Fibroblast of pulmonary artery (primary cell): ENCODE measurements at places on chromosomes 12 and 14.

GRCh38 chr12:91335699-91336098 is 153.1 kb upstream of the DCN start:
- no peak for DNase-seq

DNA sequence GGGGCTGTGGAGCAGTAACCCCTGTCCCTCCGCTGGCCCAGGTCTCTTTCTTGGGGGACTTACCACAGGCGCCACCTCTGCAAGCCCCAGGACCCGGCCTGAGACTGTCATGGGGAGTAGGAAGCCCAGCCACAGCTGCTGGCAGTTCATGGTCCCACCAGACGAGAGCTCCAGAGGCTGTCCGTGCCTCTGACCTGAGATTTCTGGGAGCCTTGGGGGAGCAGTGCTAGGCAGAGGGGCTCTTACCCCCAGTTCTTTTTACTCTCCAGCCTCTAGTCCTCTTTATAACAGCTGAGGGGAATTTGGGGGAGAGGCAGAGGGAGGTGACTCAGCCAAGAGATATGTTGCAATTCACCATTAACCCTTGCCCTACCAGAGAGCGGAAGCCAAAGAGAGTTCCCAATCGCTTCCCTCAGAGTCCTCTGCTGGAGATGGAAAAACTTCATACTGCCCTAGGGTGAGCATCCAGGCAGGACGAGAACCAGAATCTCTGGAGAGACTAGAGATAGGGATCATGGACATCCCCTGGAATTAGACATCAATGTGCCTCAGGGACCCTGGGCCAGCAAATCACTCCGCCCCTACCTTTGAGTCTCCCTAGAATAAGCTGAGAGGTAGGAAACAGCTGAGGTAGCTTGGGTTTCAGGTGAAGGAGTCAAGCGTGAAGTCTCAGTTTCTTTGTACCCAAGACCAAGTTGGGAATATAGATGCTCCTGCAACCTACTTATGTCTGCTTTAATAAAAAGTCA is at the start of gene MMP19:
Gene MMP19, minus strand, starts transcription at position 256 of the 749 bp plus-strand sequence. Its CDS starts 106 bp downstream, at position 150.
- DNase-seq, result peak; percentile 89

DNA sequence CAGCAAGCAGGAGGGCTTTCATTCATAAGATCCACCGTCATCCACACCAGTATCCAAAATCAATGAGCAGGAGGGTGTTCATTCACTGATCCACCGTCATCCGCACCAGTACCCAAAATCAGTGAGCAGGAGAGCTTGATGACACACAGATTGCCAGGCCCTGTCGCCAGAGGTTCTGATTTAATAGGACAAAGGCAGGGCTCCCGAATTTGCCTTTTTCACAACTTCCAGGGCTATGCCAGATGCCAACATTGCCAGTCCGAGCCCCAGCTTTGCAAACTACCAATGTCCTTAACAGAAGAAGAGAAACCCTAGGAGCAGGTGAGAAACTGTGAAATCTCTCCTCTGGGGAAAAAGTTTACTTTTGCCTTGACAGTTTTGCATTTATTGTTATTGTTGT is 115.0 kb downstream of the SLC15A4 start:
- DNase-seq, result no peak

DNA sequence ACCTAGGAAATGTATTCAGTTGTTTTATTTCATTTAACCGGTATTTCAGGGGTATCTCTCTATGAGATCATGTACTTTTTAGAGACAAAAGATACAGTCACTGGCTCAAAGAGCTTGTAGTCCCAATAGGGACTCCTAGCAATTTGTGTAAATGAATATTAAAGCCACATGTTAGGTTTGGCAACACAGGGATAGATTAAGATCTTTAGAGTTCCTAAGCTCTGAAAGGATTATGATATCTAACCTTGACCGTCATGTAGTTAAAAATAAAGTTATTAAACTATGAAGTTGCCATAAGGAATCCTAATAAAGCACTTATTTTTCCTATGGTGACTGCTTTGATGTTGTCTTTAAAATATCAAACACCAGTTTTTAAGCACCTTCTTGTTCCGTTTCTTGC is 100.4 kb upstream of the FGD4 start:
- no peak for DNase-seq

DNA sequence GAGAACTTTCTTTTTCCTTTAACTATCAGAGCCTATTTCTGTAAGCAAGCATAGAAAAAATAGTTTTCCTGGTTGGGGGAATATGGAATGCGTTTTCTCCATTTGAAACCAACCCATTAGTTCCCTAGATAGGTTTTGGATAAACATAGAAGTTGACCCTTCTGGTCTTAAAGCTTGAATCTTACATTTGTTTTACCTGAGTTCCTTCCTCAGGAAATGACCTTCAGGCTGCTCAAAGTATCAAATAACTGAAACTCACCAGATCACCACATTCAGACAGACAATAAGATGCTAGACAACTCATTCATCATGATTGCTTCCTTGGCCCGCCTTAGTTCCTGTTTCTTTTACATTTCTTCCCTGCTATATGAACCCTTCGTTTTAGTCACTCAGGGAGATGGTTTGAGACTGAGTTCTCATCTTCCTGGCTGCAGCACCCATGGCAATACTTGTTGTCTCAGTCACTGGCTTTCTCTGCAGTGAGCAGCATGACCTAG is 52.2 kb downstream of the LRP6 start:
- DNase-seq, result peak; percentile 19

DNA sequence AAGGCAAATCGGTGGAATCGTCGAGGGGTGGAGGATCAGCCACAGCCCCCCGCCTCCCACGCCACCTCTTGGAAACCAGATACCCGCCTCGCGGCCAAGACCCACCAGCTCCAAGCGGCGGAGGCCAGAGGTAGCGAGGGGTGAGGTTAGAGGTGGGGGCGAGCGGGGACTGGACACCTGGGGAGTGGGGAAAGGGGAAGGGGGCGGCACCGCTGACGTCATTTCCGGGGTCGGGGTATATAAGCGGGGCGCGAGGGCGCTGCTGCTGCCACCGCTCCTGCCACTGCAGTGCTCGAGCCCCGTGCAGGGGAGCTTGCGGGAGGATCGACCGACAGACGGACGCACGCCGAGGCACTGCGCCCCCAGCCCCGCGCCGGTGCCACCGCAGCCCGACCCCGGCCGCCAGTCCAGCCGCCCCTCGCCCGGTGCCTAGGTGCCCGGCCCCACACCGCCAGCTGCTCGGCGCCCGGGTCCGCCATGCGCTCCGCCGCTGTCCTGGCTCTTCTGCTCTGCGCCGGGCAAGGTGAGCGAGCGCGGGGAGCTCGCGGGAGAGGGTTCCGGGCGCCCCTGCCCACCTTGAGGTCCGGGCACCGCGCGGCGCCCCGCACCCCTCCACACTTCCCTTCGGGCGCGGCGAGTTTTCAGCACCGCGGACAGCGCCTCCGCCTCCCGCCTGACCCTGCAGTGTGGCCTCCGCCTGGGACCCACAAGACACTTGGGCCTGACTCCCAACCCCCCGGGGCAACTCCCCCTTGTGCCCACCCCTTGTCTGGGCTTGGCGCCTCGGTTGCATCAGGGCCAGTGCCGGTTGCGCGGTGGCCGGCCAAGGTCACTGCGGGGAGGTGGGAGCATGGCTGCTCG is at the start of gene CHGA:
Gene CHGA, plus strand, starts transcription at position 268 of the 861 bp plus-strand sequence. Its CDS starts 210 bp downstream, at position 478.
- peak; percentile 52 for DNase-seq

GRCh38 chr12:52214421-52214802 is 18.6 kb upstream of the KRT7 start:
- no peak for DNase-seq

GRCh38 chr12:56348776-56349175 is 10.1 kb downstream of the IL23A start:
- DNase-seq, result no peak

DNA sequence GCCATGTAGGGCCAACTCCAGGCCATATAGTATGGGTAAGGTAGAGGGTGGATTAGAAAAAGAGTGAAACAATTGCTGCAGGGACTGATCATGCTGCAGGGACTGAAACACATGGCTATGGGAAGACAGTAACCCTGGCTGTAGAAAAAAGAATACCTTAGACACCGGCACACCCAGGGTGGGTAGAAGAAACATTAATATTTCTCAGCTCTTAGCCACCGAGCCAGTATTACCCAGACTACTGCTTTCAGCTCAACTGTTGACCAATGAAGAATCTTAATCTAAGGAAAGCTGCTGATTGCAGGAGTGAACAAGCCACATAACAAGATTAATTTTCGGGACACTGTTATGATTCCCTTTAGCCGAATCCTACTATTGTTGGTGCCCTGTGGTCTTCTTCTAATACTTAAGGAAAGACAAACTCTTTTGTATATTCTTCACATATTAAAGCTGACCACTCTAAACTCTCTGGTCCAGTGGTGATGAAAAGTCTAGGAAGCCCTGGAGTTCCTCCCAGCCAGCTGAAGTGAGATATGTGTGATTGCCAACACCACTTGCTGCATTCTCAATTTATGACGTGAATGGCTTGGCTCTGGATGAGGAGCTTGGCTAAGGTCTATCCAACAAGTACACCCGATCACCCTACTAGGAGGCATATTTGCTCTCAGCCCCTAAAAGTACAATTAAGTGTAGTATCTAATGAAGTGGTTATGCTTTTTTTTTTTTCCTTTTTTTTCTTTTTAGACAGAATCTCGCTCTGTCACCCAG is 69.2 kb downstream of the NOVA1 start:
- DNase-seq, result peak; percentile 75
